ENCODE measurements at places on chromosomes 13 and 19. TPM values are rescaled to one million over a fixed set of nuclear protein-coding genes. Genes with fewer than 3 reads are reported as not detected.

The NLRP7 gene
- polyA plus RNA-seq, result not detected

The NXNL1 gene
- not detected for polyA plus RNA-seq

The ELAVL3 gene
- polyA plus RNA-seq, result 38.7 TPM

The DIRAS1 gene
- polyA plus RNA-seq, result 39.8 TPM

The C1QTNF9B gene
- 0.24 TPM for polyA plus RNA-seq

The KCNC3 gene
- polyA plus RNA-seq, result 1.1 TPM

The CXCL17 gene
- polyA plus RNA-seq, result not detected

The MBD3L2 gene
- polyA plus RNA-seq, result not detected

The DHDH gene
- polyA plus RNA-seq, result 1.4 TPM

The ZNF813 gene
- 2.6 TPM for polyA plus RNA-seq

The CEACAM4 gene
- not detected for polyA plus RNA-seq

The C19orf85 gene
- 0.19 TPM for polyA plus RNA-seq

Data from neural cell (in vitro differentiated cells).